Activated CD4-positive, alpha-beta T cell treated with anti-CD3 and anti-CD28 coated beads, Interleukin-2, amount 10 ng/mL, durations not matched to agents 24 days and 14 days (primary cell): ENCODE measurements at places on chromosomes 5 and 9. TPM values are rescaled to one million over a fixed set of nuclear protein-coding genes. Genes with fewer than 3 reads are reported as not detected.

GRIA1 gene
- total RNA-seq = not detected in 2 replicates

GARIN3 gene
- 0.19 and 0.36 TPM in 2 replicates for total RNA-seq

GRCh38 chr5:113683211-113683610 lies 169.7 kb downstream of the YTHDC2 start:
- no peak for DNase-seq

DNA sequence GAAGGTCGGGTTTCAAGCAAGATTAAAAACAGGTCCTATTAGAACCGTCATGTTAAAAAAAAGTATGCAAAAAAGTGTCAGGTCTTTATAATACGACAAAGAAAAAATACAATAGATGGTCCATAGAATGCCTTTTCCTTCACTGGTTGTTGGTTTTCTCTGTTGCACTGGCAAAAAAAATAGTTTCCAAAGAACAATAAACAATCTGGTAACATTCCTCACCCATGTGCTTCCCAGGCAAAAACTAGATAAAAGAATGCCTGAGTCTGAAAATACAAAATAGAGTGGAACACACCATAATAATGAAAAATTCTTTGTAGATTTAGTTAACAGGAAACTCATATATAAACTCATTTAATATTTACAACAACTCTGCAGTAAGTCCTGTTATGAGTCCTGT lies 590.0 kb upstream of the DMAC1 start:
- DNase-seq = no peak

GRCh38 chr5:94217745-94218144 lies 400.7 kb downstream of the KIAA0825 start:
- no peak for DNase-seq
